Dermis microvascular lymphatic vessel endothelial cell (primary cell): ENCODE measurements at places on chromosomes 12 and 14. TPM values are rescaled to one million over a fixed set of nuclear protein-coding genes. Genes with fewer than 3 reads are reported as not detected.

The ZBTB39 gene
- 5.6 and 9.9 TPM in 2 replicates for total RNA-seq

The TAS2R19 gene
- total RNA-seq: 1.7 and 3.4 TPM in 2 replicates

The ENDOU gene
- total RNA-seq: under 0.01 TPM in 2 replicates

The KIF21A gene
- total RNA-seq: 5.3 and 5.9 TPM in 2 replicates

The PLEKHG7 gene
- not detected in 2 replicates for total RNA-seq

The ITGB7 gene
- 0.25 TPM in 1 of 2 replicates, not detected in the other for total RNA-seq

The SIVA1 gene
- 79.8 and 97.4 TPM in 2 replicates for total RNA-seq

The HAL gene
- 0.13 and 0.25 TPM in 2 replicates for total RNA-seq

The MYH6 gene
- not detected in 2 replicates for total RNA-seq

The ABCD2 gene
- total RNA-seq: not detected in 2 replicates

The CCDC85C gene
- total RNA-seq: 5.5 and 5.7 TPM in 2 replicates

The PLBD1 gene
- 0.38 and 1.0 TPM in 2 replicates for total RNA-seq

The CISTR gene
- total RNA-seq: not detected in 2 replicates

The ESRRB gene
- not detected in 2 replicates for total RNA-seq

The COQ5 gene
- 16.6 and 25.7 TPM in 2 replicates for total RNA-seq

The SLC38A1 gene
- 113 and 142 TPM in 2 replicates for total RNA-seq

The OASL gene
- 0.25 and 0.26 TPM in 2 replicates for total RNA-seq

The SMCO2 gene
- total RNA-seq: 0.13 TPM in 2 replicates

The C12orf56 gene
- total RNA-seq: not detected in 2 replicates

The DENR gene
- 23.8 and 30.7 TPM in 2 replicates for total RNA-seq

The KCNA5 gene
- total RNA-seq: not detected in 2 replicates

The DEPDC4 gene
- total RNA-seq: 0.13 and 0.26 TPM in 2 replicates

The PIANP gene
- total RNA-seq: not detected in 2 replicates

The RTN1 gene
- total RNA-seq: under 0.01 and 0.13 TPM in 2 replicates

The BHLHE41 gene
- total RNA-seq: under 0.01 and 0.13 TPM in 2 replicates

The BMP4 gene
- total RNA-seq: 17.8 and 32.4 TPM in 2 replicates

The LMO3 gene
- not detected in 2 replicates for total RNA-seq

The CMA1 gene
- not detected in 2 replicates for total RNA-seq
